ENCODE measurements at places on chromosomes 7 and 10.

DNA sequence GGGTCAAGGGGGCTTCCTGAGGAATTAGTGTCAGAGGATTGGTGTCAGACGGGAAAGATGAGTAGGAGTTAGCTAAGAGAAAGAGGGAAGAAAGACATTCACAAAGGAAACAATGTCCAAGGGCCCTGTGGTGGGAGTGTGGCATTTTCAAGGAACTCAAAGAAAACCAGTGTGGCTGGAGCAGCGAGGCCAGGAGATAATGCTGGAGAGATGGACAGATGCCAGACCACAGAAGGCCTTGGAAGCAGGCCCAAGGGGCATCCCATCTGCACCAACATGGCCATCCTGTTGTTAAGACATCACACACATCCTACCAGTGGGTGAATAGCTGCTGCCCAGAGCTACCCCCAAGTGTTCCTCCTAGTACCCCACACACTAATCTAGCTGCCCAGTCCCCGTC is 36.1 kb upstream of the CUL1 start:
- peak; percentile 38 for DNase-seq

GRCh38 chr10:32367793-32368453 is 21.0 kb upstream of the EPC1 start:
- peak; percentile 77 for DNase-seq

- no peak for DNase-seq
Measured at GRCh38 chr10:49426490-49427360, 30.8 kb upstream of the DRGX start.

DNA sequence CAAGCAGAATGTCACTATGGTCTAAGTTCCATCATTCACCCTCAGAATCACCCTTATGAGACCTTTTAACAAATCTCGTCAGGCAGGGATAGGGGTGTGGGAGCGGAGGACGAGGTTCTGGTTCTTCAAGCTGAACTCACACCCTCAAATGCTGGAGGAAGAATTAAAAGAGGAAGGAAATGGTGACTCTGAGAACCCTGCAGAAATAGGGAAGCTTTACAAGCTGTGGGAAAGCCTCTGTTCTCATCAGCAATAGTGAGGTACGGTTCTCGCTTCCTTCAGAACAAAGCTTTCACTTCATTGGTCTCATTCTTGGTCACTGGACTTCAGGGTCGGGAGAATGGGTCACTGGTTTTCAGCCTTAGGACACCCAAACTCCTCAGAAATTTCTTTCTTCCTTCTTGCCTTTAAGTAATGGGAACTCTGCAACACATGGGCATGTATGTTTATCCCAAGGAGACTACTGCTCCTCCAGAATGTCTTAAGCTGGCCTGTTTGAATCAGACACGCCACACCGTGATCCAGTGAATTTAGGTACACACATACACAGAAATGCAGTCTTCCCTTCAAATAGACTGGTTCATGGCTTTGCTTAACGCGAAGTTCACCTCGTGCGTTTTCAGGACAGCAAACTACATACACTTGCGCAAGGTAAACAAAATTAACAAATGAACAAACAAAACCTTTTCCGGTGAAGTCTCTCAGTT is 226.0 kb downstream of the SFMBT2 start:
- no peak for DNase-seq

DNA sequence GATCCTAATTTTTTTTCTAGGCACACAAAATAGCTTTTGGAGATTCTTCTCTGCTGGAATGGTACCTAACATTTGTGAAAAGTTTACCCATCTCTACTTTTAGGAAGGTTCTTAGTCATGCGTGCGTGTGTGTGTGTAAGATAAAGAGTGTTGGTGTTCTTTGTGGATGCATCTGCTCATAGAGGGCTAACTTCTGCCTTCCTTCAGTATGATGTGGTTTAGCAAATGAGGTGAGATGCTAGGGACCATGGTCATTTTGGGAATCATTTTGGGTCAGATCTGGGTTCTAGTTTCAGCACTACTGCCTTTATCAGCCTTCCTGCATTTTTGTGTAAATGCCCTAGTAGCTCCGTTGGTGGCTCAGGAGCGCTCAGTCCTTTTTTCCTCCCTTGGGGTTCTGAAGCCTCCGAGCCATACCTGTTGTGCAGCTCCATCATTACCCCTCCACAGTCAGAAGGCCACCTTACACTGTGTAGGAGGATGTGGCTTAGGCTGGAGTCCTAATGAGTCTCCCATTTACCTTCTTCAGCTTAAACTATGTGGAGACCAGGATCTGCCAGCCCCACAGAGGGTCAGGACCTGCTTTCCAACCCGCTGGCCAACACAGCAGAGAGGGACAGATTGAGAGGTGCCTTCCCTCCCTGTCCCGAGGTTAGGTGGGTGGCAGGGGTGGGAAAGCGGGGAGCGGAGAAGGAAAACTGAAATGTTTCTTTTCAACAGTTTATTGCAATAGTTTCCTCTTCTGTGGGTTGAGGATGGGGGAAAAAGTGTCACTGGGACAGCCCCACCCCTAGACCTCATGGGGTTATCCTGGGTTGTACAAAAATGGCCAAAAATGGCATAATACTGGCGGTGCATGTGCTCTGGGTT is 31.2 kb downstream of the TSPAN14 start:
- DNase-seq = no peak

- DNase-seq = no peak
Measured at GRCh38 chr10:81898518-81898917, 23.5 kb downstream of the NRG3 start.

GRCh38 chr10:72276421-72277339 is 3.0 kb downstream of the DDIT4 start:
- DNase-seq = no peak

DNA sequence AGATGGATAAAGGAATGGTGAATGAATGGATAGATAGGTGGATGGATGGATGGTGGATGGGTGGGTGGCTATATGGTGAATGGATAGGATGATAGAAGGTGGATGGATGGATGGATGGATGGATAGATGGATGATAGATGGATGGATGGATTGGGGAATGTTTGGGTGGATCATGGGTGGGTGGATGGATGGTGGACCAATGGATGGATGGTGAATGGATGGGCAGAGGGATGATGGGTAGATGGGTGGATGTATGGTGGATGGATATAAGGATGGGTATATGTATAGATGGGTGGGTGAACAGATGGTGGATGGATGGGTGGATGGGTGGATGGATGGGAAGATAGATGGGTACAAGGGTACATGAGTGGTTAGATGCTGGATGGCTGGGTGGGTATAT is 322.4 kb downstream of the ADARB2 start:
- DNase-seq = no peak

Measured in femur (tissue), 1 donor.